RCC 7860 (cell line): ENCODE measurements at places on chromosomes 5 and 9.
A peak's percentile ranks its signal among the peaks of the same experiment; 100 is the strongest.

DNA sequence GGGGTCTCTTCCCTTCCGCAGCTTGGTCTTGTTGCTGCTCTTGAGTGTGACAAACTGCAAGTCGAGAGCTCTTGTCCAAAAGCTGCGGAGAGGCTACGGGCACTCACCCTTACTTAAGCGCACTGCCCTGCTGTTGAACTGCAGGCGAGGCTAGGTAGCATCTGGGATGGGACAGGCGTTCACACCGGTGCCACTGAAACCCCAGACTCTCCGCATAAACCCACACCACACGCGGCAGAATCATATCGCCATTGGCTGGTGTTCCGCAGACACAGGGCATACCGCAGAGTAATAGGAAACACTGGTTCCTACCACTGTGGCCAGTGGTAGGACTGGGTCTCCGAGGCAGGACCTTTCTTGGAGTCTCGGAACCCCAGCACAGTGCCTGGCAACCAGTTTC, 2.2 kb upstream of the NPR3 start:
- no peak for DNase-seq

DNA sequence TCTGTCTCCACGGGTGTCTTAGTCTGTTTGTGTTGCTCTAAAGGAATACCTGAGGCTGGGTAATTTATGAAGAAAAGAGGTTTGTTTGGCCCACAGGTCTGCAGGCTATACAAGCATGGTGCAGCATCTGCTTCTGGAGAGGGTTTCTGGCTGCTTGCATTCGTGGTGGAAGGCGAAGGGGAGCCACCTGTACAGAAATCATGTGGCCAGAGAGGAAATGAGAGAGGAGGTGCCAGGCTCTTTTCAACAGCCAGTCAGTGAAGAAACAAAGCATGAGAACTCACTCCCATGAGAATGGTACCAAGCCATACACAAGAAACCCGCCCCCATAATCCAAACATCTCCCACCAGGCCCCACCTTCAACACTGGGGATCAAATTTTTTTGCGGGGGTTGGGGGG, 53.4 kb downstream of the PFDN1 start:
- no peak for DNase-seq

- no peak for DNase-seq
Measured at GRCh38 chr9:120099065-120099464, 480.9 kb downstream of the CDK5RAP2 start.

- no peak for DNase-seq
Measured at GRCh38 chr9:70421272-70422180, 7.1 kb upstream of the KLF9 start.

DNA sequence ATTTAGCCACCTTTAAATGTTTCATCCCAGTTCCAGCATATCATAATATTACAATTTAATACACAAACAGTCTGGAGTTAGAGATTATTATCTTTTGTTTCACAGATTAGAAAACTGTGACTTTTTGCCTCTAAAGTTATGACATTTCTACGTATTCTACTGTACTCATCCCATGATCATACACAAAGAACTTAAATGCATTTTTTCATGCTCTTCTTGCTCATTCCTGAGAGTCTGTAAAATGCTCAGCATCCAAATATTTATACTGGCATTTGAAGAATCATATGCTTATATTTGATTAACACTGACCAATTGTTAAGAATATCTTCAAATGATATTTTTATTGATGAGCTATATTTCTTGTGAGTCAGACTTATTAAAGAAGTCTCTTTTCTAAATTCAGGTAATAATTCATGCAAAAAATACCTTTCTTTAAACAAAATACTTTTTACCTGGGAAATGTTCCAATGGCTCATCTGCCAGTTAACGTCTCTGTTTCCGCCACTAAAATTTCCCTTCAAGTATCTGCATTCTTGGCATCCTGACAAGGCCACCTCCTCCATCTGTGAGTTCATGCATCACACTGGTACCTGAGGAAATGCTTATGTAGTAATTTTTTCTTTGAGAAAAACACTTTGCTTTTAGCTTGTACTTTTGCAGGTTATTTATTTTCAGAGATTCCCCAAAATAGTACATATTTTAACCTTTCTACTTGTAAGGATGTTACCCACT, 139.6 kb upstream of the RASA1 start:
- DNase-seq, result peak; percentile 45
